ENCODE measurements at places on chromosomes 4 and X.

- DNase-seq: no peak
Observed at GRCh38 chrX:40165861-40166260, 68.1 kb upstream of the BCOR start.

GRCh38 chr4:5120468-5120867 is 69.2 kb downstream of the STK32B start:
- no peak for DNase-seq

DNA sequence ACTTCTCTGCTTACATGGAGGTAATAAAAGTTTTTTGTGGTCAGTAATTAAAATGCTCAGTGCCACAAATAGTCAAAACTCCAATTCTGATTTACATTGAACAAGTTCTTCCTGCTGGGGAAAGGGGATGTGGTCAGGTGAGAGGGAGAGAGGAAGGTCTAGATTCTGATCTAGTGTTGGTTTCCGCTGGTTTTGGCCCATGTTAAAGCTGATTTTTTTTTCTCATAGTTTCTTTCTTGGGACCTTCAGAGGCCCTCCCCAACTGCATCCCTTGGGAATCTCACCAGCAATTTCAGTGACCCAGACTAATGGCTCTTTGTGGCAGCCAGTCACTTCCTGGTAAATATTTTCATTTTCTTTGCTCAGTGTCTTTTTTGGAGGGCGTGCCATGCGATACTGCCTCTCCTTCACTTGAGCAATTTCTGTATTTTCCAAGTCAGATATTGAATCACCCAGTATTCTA is 332.7 kb downstream of the RAPGEF2 start:
- no peak for DNase-seq

DNA sequence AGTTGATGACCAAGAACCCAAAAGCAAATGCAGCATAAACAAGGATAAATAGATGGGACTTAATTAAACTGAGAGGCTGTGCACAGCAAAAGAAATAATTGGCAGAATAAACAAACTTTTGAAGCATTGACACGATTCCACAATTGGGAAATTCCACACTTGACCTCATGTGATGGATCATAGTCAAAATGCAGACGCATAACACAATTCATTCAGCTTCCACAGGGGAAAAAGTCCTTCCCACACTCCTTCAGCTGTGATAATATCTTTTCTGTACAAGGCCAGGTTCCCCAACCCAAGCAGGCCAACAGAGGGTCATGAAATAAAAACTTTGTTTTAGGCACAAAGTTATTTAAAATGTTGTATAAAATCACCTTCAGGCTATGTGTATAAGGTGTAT is 66.6 kb upstream of the SLIT2 start:
- no peak for DNase-seq

DNA sequence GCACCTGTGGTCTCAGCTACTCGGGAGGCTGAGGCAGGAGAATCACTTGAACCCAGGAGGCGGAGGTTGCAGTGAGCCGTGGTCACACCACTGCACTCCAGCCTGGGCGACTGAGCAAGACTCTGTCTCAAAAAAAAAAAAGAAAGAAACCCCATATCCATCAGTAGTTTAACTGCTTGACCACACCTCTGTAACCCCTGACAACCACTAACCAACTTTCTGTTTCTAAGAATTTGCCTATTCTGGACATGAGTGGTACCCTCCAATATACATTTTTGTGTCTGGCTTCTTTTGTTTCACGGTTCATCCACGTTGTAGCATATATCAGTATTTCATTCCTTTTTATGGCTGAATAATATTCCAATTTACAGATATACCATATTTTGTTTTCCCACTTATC is 9.1 kb downstream of the PPAT start:
- no peak for DNase-seq

DNA sequence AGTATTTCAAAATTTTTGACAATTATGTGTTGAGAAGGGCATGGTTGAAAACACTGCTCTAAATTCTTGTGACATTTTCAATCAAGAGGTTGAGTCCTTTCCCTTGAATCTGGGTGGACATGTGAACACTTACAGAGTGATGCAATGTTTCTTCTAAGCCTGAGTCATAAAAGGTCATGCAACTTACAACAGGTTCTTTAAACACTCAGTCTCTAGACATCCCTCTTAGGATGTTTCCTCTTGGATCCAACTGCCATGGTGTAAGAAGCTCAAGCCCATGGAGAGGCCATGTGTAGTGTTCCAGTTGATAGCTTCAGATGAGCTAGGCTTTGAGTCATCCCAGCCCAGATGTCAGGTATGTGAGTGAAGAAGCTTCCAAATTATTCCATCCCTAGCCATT is 232.2 kb upstream of the MAOA start:
- DNase-seq: no peak

GRCh38 chrX:46831765-46832327 is 5.0 kb upstream of the RP2 start:
- no peak for DNase-seq

DNA sequence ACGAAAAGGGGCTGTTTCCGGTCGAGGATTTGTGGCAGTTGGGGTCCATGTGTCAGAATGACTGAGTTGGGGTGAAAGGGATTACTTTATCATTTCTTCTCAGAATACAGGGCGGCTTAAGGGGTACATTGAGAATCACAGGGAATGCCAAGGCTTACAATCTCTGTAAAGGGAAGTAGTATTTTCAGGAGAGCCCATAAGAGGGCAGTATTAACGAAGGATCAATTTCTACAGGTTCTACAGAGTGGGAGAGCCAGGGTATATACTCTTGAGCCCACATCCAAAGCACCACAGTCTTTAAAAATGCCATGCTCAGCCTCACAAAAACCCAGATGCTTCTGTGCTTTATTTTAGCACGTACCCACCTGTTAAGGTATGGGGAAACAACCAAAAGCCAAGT is 67.7 kb upstream of the ZXDA start:
- DNase-seq: no peak

GRCh38 chr4:109290918-109291317 is 11.5 kb downstream of the COL25A1 start:
- DNase-seq: no peak

Measured in activated CD8-positive, alpha-beta T cell treated with anti-CD3 and anti-CD28 coated beads, Interleukin-2, amount 10 ng/mL, durations not matched to agents 7 days and 5 days (primary cell).